Ureter (tissue), 1 donor: ENCODE measurements at places on chromosomes 13 and 19. TPM values are rescaled to one million over a fixed set of nuclear protein-coding genes. Genes with fewer than 3 reads are reported as not detected.
A peak's percentile ranks its signal among the peaks of the same experiment; 100 is the strongest.

CYP2A7 gene
- not detected for total RNA-seq

- peak; percentile 65 for DNase-seq
Measured at GRCh38 chr19:16062789-16063188, 13.5 kb upstream of the TPM4 start.

TUBGCP3 gene
- total RNA-seq = 45.7 TPM

- DNase-seq = no peak
Measured at GRCh38 chr19:47376589-47377144, 27.6 kb downstream of the DHX34 start.

- no peak for DNase-seq
Measured at GRCh38 chr19:645912-646778, 6.5 kb downstream of the FGF22 start.

ZNF560 gene
- not detected for total RNA-seq

GRCh38 chr19:51359294-51359693, 6.9 kb downstream of the ETFB start:
- DNase-seq = no peak

- no peak for DNase-seq
Measured at GRCh38 chr13:72174549-72174948, 307.5 kb upstream of the DACH1 start.

GRCh38 chr19:8487137-8487851, 15.1 kb downstream of the PRAM1 start:
- DNase-seq = no peak

DNA sequence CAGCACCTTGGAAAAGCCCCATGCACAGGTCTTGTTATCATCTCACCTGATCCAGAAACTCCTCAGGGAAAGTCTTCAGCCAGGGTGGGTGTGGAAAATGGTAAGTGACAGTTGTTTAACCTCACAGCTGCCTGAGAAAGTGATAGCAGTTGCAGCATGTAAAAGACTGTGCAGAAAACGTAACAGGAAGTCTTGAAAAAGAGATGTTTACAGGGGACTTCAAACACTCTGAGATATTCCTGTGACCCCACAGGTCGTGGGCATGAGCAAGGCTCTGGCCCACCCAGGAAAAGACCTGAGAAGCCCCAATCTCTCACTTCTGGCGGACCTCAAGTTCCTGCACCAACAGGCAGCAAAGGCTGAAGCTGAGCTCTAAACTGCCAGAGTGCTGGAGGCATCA, 826.9 kb downstream of the UQCRFS1 start:
- DNase-seq = no peak

DPF1 gene
- not detected for total RNA-seq

GRCh38 chr13:30033681-30034457, 183.5 kb upstream of the UBL3 start:
- DNase-seq = no peak

DNA sequence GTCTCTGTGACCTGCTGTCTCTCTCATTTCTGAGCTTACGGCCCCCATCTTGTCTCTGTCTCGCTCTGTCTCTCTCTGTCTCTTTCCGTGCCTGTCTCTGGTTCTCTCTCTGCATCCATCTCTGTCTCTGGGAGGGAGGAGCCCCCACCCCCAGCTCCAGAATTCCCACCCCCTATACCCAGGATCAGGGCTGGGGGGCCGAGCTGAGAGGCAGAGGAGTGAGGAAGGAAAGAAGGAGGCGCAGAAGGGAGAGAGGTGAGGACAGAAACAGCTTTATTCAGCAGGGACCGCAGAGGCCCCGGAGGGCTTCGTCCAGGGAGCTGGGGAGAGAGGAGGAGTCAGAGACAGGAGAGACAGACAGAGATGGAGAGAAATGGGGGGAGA, 14.0 kb downstream of the JOSD2 start:
- no peak for DNase-seq

GRCh38 chr13:105982219-105982930, 553.1 kb downstream of the EFNB2 start:
- no peak for DNase-seq

DNA sequence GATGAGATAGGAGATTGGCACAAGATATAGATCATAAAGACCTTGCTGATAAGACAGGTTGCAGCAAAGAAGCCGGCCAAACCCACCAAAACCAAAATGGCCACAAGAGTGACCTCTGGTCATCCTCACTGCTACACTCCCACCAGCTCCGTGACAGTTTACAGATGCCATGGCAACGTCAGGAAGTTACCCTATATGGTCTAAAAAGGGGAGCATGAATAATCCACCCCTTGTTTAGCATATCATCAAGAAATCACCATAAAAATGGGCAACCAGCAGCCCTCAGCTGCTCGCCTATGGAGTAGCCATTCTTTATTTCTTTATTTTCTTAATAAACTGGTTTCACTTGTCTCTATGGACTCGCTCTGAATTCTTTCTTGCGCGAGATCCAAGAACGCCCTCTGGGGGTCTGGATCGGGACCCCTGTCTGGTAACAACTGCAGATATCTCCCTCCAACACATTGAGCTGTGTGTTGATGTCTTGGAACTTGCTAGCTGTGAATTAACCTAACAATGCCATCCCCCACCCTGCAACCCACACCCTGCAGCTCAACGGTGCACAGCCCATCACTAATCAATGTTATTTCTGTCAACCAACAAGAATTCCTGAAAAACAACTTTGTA, 27.1 kb upstream of the GRTP1 start:
- no peak for DNase-seq

GRCh38 chr19:11295180-11295579, 780 bp upstream of the TSPAN16 start:
- DNase-seq = no peak

- no peak for DNase-seq
Measured at GRCh38 chr19:16033136-16033530, 43.2 kb upstream of the TPM4 start.

ZNF528 gene
- 56.3 TPM for total RNA-seq

SOX1 gene
- not detected for total RNA-seq

- DNase-seq = no peak
Measured at GRCh38 chr13:46010148-46010547, 42.4 kb downstream of the ZC3H13 start.

CYP2B6 gene
- total RNA-seq = not detected

CALR3 gene
- total RNA-seq = not detected

ASF1B gene
- total RNA-seq = 1.5 TPM

GRCh38 chr13:48733739-48734335, 80.1 kb downstream of the CYSLTR2 start:
- DNase-seq = no peak

- peak; percentile 75 for DNase-seq
Measured at GRCh38 chr19:9934132-9934950, 2.0 kb downstream of the OLFM2 start.

DNA sequence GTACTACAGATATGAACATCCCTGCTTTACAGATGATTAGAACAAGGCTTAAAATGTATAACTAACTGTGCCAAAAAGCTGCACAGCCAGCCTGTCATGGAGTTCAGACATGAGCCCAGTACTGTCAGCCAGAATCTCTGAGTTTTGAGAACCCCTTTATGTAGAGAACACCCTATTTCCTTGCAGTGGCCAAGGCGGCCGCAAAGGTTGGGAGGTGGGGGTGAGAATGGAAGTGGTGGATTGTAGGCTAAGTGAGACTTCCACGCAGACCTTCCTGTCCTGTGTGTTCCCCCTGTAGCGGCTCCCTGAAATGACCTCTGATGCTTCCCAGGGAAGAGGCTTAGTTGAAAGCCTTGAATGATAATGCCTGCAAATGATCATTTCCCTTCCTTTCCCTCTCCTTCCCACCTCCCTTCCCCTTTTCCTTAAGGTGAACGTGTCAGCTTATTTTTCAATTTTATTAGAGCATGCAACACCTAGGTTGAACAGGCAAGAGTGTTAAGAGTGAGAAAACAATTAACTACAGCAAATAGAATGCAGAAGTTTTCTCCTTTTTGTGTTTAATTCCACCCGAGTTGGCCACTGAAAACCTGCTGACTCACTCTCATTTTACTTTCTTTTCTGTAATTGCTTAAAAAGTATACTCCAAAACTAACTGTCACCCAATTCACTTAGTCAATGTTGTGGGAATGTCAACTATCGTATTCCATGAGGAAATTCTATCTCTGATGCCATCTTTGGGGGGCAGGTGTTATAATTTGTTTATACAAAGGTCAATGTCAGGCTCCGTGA, 167.0 kb upstream of the EDNRB start:
- DNase-seq = no peak

DNA sequence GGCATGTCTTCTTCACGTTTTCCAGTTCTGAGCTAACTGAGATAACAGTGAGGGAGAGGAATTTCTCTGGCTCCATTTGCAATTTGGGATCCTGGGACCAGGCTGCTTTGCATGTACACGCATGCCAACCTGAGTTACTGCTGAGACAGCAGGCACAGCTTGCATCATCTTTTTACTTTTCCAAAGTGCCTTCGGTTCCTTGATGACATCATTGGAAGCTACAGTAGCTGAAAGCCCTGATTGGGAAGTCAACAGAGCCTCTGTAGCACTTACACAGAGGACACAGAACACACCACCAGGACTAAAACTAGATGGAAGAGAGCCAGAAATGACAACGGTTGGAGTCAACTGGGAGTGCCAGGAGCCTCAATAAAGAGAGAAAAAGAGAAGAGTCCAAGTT, 399.1 kb upstream of the GPC6 start:
- no peak for DNase-seq

GRCh38 chr13:97344265-97345175, 89.4 kb upstream of the RAP2A start:
- DNase-seq = no peak

PCDH17 gene
- 8.1 TPM for total RNA-seq

KLHL1 gene
- not detected for total RNA-seq

DNA sequence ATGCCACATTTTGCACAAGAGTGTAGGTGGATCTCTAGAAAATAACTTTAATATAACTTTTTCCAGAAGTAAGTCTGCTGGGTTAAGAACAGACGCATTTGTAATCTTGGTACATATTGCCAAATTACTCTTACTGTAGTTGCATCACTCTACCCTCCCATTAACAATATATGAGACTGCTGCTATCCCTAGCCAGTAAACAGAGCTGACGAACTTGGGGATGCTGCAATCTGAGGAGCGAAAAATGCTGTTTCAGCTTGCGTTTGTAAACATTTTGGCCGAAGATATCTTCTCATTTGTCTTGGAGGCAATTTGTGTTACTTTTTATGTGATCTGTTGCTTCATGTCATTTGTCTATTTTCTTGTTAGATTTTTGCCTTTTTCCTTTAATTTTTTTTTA, 1482.8 kb downstream of the OLFM4 start:
- no peak for DNase-seq

DNA sequence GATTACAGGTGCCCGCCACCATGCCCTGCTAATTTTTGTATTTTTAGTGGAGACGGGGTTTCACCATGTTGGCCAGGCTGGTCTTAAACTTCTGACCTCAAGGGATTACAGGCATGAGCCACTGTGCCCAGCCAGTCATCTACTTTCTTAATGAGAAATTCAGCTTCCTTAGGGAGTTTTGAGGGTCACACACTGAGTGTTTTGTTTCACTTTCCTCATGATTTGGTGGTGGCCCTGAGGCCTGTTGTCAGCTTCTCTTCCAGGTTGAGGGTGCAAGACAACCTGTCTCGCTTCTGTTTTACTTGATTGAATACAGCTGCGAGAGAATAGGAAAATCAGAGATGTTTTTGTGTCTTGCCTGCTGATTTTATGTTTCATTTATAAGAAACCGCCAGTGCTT, 9.9 kb downstream of the FRY start:
- no peak for DNase-seq

GRCh38 chr13:46339035-46339666, 47.9 kb downstream of the RUBCNL start:
- no peak for DNase-seq

ZNF681 gene
- total RNA-seq = 6.8 TPM

ICAM1 gene
- 20.4 TPM for total RNA-seq

- DNase-seq = no peak
Measured at GRCh38 chr13:28326056-28326455, 168.9 kb downstream of the FLT1 start.

FLT3 gene
- 0.91 TPM for total RNA-seq

DNA sequence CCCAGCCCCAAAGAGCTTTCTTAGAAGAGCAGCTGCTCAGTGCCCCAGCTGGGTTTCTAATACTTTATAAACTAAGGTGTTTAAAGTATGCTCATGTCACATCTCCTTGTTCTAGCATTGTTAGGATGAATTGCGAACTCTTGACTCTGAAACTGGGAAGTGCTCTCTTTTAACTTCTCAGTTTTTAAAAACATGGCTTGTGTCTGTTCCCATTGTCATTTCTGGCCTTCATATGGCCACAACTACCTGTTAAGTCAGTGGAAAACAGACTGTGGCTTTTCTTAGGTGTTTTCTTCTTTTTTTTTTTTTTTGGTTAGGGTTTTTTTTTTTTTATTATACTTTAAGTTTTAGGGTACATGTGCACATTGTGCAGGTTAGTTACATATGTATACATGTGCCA, 164.7 kb downstream of the KCNRG start:
- no peak for DNase-seq

DNA sequence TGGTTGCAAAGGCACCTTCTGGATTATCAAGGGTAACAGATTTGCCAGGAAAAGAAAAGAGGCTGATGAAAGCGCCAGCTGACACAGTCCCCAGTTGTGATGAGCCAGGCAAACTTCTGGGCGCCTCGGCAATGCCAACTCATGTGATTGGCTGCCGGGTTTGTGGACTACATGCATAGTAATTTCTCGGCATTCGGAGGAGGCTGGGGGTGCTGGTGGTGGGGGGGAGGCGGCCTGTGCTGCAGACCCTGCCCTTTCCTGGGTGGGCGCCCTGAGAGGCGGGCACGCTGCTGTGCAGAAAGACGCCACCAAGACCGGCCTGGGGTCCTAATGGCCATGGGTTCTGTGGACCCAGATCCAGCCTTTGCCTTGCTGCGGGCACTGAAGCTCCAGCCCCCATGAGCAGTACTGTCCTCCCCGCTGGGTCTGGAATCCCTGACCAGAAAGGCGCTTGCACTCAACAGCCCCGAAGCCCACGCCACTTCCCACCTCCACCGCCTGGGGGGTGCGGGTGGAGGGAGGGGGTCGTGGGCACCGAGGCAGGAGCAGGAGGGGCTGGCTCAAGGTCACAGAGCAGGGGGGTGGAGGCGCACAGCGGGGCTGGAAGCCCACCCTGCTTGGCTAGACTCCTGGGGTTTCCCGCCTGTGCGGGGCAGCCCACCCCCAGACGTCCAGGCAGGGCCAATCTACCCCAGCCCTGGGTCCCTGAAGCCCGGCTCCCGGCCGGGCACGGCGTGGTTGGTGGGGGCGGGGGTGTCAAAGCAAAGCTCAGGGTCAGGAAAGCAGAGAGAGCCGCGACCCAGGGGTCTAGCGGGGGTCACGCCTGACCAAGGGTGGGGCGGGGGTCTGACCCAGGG, 1.0 kb downstream of the DIRAS1 start:
- no peak for DNase-seq

F2RL3 gene
- total RNA-seq = 2.6 TPM
